ENCODE measurements at places on chromosomes 5 and 9. TPM values are rescaled to one million over a fixed set of nuclear protein-coding genes. Genes with fewer than 3 reads are reported as not detected.

The IL31RA gene
- 0.60 TPM for total RNA-seq

The PGM5 gene
- 29.1 TPM for total RNA-seq

DNA sequence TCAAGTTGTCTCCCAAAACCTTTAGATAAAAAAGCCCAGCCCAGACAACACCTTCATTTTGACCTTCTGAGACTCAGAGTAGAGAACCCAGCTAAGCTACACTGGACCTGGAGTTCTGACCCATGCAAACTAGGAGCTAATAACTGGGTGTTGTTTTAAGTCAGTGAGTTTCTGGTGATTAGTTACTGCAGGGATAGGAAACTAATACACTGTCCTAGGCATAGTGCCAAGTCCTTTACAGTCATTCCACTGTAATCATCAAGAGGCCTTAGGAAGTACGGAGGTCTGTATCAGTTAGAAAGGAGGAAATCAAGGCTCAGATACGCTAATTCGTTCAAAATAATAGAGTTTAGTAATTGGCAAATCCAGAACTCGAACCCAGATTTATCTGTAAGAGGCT is 197.9 kb downstream of the KCTD16 start:
- no peak for DNase-seq

GRCh38 chr5:154460172-154460571 is 14.4 kb downstream of the SAP30L start:
- no peak for DNase-seq

GRCh38 chr5:142482207-142482606 is 157.4 kb upstream of the SPRY4 start:
- no peak for DNase-seq

GRCh38 chr5:71588533-71588885 is 1.4 kb downstream of the MCCC2 start:
- DNase-seq, result no peak

GRCh38 chr5:15604986-15605385 is 105.0 kb downstream of the FBXL7 start:
- DNase-seq, result no peak

GRCh38 chr9:115456515-115456914 is 338.6 kb upstream of the TNC start:
- peak; percentile 29 for DNase-seq

- DNase-seq, result no peak
Measured at GRCh38 chr9:88949425-88949824, 41.8 kb upstream of the S1PR3 start.

GRCh38 chr9:16996901-16997491 is 126.5 kb upstream of the BNC2 start:
- no peak for DNase-seq

- DNase-seq, result no peak
Measured at GRCh38 chr9:123816817-123817472, 113.0 kb downstream of the DENND1A start.

GRCh38 chr9:107142430-107142829 is 140.6 kb upstream of the RAD23B start:
- DNase-seq, result no peak

The TRPM3 gene
- 7.1 TPM for total RNA-seq

The SPINK6 gene
- total RNA-seq, result not detected

GRCh38 chr5:175814691-175815090 is 56.7 kb upstream of the CPLX2 start:
- no peak for DNase-seq

The FAM151B gene
- 4.4 TPM for total RNA-seq

The SLC35D2 gene
- 25.1 TPM for total RNA-seq

DNA sequence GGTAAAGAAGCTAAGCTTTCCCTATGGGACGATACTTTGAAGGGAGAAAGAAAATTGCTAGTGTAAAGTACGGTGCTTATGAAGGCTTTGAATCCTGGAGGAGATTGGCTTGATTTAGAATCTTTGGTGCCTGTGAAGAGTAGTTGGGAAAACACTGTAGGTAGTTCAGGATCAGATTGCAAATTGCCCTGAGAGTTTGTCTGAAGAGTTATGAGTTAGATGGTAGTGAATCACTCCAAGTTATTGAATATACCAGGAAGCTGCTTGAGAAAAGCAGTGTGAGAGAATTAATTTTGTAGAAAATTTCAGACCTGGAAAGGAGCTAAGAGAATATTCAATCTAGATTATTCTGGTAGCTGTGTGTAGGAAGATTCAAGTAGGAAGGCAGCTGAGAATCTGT is 11.5 kb downstream of the MAN2A1 start:
- DNase-seq, result no peak

GRCh38 chr9:103037508-103038477 is 42.7 kb downstream of the CYLC2 start:
- no peak for DNase-seq

The MCC gene
- 55.5 TPM for total RNA-seq

The GRIA1 gene
- 1.2 TPM for total RNA-seq

- DNase-seq, result peak; percentile 27
Measured at GRCh38 chr5:141512911-141513626, 24.2 kb downstream of the PCDHGC5 start.

DNA sequence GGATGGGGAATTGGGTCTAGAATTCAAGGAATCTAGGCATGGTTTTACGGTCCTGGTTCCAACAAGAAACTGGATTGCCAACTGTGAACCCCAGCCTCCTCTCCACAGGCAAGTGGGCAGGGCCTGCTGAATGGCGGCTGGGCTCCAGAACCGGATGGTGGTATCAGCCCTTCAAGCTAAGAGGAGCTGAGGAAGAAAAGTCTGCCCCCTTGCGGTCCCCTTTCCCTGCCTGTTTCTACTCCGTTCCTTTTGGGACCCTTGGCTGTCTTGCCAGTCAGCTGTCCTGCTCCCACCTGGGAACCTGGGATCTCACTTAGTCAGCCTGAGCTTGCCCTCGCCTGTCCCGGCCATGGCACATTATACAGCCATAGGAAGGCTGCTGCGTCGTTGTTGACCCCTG is 234.4 kb upstream of the DAPK1 start:
- DNase-seq, result no peak

DNA sequence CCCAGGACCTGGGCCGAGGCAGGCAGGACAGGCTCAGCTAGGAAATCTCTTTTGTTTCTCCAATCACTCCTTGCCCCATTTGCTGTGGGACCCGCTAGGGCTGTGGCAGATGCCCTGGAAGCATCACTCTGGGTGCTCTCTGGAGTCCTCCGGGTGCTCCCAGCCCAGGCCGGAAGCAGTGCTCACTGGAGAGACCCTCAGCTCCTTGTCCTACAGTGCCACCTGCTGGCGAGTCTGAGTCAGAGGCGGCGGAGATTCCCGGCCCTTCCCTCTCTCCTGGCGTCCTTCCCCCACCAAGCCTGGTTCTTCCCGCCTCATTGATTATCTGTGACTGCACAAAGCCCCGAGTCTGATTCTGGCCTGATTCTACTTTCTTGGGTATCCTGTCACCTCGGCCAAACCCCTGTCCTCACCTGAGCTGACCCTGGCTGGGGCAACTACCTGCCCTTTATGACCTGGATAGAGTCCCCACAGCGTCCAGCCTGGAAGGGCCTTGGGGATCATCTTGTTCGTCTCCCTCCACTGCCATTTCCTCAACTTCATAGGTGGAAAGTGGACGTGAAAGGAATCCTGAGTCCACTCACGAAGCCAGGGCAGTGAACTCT is 7.3 kb upstream of the BARHL1 start:
- DNase-seq, result no peak

DNA sequence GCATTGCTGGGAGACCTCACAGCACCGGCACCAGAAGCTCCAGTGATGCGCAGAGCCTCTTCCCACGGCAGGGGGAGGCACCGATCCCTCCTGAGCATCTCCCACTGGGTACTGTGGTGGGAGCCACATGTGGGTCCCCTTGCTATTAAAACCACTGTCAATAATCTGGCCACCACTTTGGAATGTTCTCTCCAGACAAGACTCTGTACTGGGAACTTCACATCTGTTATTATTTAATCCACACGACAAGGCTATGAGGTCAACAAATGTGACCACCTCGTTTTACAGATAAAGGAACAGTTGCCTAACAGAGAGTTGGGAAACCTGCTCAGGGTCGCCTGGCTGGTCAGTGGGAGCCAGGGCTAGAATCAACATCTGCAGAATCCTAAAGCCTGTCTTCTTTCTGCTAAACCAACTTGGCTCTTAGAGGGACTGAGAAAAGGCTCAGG is 72.7 kb downstream of the EPB41L4B start:
- peak; percentile 32 for DNase-seq

- DNase-seq, result no peak
Measured at GRCh38 chr9:125509476-125509875, 197.5 kb downstream of the MAPKAP1 start.

The LHX6 gene
- total RNA-seq, result 2.5 TPM
